ENCODE measurements at places on chromosomes 7 and 10.

GRCh38 chr7:117841611-117842010 lies 31.6 kb downstream of the CTTNBP2 start:
- DNase-seq, result no peak

DNA sequence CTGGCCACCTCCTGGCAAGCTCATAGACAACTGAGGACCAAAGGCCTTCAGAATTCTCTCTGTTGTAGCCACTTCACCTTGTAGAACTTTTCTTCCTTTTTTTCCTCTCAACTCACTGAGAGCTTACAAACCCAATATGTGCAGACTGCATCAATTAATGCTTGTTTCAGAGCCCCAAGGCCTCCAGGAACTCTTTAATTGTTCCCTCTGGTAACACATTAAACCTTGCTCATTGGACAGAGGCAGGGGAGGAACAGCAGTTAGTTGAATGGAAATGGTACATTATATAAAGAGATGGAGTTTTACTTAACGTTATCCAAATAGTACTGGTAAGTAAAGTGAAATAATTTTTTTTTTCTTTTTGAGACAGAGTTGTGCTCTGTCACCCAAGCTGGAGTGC lies 25.2 kb downstream of the STMP1 start:
- no peak for DNase-seq

- no peak for DNase-seq
Observed at GRCh38 chr7:83366629-83367028, 203.9 kb upstream of the PCLO start.

- no peak for DNase-seq
Observed at GRCh38 chr10:54708591-54708990, 92.4 kb downstream of the PCDH15 start.

Data from NCI-H1436 (cell line).